ENCODE measurements at places on chromosomes 5 and 9.

GRCh38 chr5:14148483-14148882 is 5.3 kb downstream of the TRIO start:
- DNase-seq = no peak

DNA sequence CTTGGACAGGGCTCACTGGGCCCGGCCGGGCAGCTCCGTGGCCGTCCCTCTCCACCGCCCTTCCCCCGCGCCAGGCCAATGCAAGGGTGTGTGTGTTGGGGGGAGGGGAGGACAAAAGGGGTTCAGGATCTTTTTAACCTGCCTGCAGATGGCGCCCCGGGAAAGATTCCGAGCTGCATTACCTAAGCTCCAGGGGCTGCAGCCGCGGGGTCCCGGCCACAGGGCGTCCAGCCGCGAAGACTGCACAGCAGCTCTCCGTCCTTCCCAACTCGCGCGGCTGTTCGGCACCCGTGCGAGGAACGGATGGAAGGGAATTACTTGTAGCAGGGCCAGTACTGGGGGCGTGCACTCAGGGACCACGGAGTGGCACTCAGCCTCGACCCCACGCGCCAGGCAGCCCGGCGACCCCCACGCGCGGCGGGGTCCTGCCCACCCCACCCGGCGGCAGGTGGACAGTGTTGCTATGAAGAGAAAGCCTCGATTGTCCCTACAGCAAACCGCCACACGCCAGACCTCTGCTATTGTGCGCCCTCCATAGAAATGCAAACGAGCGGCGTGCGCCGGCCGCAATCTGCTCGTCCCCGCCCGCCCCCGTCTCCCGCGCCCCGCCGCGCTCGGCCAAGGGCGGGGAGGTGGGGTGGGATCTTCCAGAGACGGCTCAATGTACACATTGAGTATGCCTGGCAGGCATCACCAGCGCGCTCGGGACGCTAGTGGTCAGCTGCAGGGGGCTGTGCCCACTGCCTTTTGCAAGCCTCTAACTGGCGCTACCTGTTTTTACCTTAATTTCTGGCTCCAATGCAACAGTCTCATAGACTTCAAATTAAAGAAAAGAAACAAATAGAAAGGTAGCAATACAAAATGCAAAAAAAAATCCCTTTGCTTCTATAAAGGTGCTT is 796 bp upstream of the GADD45G start:
- DNase-seq = peak; percentile 14

DNA sequence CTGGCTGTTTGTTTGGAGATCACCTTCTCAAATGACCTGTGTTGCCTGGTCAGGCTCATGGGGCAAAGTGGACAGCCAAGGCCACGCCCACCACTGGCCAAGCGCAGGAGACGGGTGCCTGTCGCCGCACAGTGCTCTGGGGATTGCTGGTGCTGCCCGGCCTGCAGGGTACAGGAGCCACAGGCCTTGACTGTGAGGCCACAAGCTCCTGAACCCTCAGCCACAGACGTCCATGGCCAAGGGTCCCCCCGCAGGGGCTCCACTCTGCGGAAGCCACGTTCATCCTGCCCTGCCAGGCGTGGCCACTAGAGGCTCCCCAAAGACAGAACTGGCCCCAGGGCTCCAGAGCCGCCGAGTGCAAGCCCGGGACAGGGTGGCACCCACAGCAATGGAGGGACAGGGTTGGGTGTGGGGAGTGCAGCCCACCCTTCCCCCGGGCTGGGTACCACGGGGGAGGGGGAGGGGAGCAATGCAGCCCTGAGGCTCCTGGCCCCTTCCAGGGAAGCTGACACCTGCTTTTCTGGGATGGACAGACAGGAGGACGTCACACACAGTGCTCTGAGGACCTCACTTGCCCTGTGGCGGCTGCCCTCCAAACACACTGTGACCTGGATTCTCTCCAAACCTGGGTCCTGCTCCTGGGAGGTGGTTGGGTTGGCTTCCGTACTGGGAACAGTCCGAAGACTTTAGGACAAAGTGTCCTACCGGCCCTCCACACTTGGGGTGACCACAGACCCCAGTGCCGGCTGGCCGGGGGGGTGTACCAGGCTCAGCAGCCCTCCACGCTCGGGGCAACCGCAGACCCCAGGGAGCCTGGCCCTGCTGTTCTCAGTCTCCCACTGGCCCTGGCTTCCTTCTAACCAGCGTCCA is 21.5 kb downstream of the TPPP start:
- peak; percentile 77 for DNase-seq

DNA sequence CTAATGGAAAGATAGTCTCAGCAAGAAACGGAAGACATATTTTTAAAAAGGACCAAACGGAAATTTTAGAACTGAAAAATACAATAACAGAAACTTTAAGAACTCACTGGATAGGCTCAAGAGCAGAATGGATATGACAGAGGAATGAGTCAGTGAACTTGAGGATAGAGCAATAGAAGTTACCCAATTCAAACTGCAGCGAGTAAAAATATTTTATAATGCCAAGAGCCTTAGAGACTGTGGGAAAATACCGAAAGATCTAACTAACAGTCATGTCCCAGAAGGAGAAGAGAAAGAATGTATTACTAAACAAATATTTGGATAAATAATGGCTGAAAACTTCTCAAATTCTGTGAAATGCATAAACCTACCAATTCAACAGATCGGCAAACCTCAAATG is 40.8 kb downstream of the ADAMTS2 start:
- peak; percentile 93 for DNase-seq

DNA sequence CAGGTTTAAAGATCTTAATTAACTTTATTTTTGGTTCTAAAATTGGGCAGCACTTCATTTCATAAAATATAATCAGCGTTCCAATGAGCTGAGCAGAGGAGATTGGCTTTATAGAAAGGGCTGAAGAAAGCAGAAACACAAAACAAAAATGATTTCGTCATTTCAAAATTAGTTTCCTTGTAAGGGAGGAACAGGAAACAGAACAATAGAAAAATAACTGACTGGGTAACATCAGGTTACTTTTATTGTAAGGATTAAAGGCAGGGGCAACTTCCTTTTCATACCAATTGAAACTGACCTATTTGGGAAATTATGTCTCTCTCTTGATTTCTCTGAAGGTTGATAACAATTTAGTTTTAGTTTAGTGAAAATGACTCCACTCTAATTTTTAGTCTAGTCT is 157.1 kb downstream of the ATP10B start:
- DNase-seq = no peak

- no peak for DNase-seq
Measured at GRCh38 chr5:155649666-155650065, 636.1 kb downstream of the KIF4B start.

DNA sequence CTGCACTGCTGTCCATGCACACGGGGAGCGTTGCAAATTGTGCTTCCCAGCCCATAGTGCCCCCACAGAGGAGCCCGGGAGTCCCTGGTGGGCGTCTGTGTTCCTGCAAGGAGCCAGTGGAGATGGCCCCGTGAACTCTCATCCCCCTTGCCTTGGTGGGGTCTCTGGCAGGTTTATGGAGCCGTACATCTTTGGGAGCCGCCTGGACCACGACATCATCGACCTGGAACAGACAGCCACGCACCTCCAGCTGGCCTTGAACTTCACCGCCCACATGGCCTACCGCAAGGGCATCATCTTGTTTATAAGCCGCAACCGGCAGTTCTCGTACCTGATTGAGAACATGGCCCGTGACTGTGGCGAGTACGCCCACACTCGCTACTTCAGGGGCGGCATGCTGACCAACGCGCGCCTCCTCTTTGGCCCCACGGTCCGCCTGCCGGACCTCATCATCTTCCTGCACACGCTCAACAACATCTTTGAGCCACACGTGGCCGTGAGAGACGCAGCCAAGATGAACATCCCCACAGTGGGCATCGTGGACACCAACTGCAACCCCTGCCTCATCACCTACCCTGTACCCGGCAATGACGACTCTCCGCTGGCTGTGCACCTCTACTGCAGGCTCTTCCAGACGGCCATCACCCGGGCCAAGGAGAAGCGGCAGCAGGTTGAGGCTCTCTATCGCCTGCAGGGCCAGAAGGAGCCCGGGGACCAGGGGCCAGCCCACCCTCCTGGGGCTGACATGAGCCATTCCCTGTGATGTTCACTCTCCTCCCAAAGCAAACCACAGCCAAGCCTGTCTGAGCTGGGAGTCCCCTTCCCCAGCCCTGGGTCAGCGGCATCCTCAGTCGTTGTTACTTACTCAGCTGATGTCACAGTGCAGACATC is 3.1 kb downstream of the MRPS2 start:
- no peak for DNase-seq

DNA sequence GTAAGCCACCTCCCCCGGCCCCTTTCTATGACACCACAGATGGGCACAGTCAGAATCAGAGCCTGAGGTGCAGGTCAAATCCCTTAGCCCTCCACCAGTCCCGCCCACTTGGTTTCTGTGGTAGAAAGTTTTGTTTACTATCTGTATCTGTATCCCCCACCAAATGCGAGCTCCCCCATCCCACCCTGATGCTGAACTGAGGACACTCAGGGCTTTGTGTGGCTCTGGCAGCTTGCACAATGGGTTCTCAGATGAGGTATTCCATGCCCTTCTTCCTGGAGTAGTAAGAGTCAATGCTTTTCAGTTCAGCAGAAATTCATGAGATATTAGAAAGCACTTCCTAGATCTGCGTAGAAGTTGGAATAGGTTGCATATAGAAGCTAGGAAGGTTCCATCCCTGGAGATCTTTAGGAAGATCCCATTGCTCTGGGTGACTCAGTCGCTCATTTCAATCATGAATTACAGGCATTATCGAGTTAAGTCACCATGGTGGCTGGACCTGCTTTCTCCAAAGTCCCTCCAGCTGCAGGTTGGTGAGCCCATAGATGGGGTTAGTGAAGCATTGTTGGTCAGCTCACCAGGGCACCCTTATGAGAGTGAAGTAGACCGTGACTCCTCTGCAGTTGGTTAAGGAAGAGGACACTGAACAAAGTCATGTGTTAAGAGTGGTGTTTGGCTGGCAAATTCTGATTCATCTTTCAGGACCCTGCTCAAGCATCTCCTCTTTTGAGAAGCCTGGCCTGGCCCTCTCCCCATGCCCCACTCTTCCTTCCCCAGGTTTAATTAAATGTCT is 10.6 kb upstream of the KCNIP1 start:
- no peak for DNase-seq

DNA sequence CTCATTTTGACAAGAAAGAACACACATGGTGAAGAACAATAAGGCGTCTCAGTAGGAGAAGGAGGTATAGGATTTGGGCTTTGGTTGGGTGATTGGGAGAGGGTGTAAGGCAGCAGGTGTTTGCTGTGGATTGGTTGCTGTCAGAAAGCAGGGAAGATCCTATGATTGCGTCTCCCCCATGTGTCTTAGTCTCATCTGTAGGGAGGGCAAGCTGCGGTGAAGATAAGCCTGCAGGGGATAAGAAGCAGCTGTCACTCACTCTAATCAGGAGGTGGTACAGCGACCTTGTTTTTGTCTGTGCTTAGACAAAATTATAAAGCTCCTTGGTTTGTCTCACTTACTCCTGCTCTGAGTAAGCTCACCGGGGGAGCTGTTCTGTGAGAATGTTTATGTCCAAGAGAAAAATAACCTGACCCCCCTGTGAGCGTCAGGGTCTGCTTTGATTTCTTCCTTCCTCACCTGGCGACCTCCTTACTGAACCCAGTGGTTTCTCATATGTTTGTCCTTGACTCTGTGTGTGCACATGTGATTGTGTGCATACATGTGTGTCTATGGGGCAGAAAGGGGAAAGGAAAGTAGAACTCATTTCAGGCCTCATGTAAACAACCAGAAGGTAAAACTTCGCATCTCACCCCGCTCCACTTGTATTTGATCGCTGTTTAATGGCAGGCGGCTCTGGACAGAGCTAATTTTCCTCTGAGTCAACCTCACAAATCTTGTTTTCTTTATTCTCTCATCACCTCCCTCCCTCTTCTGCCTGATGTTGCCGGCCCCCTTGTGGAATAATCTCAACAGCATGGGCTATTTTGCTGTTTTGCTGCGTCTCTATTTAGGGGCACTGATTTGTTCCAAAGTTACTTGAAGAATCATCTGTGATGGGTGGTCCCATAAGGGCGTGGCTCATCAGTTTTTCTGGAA is 105.6 kb downstream of the TENT4A start:
- no peak for DNase-seq

GRCh38 chr9:20770947-20771346 is 86.9 kb downstream of the FOCAD start:
- DNase-seq = no peak

- DNase-seq = peak; percentile 5
Measured at GRCh38 chr5:24823625-24824024, 178.8 kb upstream of the CDH10 start.
